NCI-H69 (cell line): ENCODE measurements at places on chromosomes 12 and 14.
A peak's percentile ranks its signal among the peaks of the same experiment; 100 is the strongest.

DNA sequence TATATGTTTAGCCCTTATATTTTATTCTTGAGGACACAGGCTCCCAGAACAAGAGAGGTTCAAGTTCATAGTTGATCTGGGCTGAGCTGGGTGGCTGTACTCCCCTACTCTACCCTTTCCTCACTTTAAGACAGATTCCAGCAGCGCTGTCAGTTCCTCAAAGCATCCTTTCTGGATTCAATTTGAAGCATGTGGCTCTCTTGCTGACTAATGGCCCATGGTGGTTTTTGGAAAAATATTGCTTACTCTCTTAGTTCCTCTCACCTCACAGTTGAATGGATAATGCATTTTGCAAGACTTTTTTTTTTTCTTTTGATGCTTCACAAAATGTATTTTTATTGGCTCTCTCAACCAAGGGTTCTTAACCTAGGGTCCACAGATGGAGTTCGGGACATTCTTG, 4.1 kb downstream of the PELI2 start:
- DNase-seq, result peak; percentile 30

GRCh38 chr14:95196826-95197545, 39.7 kb upstream of the DICER1 start:
- DNase-seq, result no peak

GRCh38 chr12:53094394-53094787, 3.1 kb upstream of the IGFBP6 start:
- DNase-seq, result no peak

DNA sequence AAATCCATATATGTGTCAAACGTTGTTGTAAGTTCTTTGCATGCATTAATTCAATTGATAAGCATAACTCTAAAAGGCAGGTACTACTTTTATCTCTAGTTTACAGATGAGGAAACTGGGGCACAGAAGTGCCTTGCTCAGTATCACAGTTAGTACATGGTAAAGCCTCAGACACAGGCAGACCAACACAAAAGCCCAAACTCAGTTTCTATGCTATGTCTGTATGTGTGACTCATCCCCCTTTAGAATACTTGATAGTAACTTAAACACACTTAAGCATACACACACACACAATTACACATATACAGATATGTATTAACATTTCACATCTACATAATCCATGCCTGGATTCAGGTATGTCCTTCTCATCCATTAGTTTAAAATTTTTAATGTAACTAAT, 88.0 kb downstream of the EPS8 start:
- no peak for DNase-seq

DNA sequence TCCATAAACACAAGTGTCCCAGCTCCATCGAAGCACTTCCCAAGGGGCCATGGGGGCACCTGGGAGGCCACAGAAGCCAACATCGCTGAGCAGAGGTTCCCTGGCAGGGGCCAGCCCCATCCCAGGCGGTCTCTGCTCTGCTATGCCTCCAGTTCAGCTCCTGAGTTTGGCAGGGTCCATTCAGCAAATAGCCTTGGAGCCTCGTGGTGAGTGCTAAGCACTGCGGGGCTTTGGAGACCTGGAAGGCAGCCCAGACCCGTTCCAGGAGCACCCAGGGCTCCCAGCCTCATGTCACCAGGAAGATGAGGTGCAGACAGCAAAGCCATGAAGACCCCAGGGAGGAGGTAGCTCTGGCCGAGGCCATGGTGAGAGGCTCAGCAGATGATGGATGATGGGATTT, 109.5 kb downstream of the LGMN start:
- peak; percentile 24 for DNase-seq

DNA sequence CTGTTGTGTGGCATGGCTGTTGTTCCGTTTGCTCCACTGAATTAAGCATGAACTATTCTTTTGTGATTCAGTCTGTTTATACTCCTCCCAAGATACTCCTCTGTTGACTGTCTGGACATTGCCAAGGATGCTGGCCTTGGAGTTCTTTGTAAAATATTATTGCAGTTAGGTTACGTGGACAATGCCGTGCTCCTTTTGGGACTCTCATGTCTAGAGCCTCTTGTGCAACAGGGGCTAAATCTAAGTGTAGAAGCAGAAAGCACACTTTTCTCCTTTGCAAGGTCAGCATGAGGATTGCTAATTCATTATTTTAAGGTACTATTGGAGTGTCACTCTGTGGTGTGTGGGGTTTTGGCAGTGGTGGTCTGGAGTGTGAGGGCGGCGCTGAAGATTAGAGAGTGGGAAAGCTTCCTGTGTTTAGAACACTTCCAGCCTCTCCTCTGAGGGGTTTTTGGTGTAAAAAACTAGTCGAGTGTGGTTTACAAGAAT, 125.4 kb downstream of the SAMD4A start:
- no peak for DNase-seq

DNA sequence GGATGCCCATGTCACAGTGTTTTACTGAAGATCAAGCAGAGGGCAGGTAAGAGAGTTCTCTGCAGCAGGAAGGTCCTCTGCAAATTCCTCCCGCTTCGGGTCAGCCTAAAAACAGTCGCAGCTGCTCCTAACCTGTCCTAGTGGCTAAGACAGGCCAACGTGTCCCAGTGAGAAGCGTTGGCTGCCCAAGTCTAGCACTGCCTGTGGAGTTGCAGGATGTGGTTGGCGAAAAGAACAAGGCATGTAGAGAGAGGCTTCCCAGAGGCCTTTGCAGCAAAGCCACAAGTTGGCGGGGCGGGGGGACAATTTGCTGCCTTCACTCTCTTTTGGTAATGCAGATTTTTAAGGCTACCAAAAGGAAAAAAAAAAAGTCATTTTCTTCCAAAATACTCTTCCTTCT, 340.1 kb downstream of the BCL11B start:
- DNase-seq, result no peak

DNA sequence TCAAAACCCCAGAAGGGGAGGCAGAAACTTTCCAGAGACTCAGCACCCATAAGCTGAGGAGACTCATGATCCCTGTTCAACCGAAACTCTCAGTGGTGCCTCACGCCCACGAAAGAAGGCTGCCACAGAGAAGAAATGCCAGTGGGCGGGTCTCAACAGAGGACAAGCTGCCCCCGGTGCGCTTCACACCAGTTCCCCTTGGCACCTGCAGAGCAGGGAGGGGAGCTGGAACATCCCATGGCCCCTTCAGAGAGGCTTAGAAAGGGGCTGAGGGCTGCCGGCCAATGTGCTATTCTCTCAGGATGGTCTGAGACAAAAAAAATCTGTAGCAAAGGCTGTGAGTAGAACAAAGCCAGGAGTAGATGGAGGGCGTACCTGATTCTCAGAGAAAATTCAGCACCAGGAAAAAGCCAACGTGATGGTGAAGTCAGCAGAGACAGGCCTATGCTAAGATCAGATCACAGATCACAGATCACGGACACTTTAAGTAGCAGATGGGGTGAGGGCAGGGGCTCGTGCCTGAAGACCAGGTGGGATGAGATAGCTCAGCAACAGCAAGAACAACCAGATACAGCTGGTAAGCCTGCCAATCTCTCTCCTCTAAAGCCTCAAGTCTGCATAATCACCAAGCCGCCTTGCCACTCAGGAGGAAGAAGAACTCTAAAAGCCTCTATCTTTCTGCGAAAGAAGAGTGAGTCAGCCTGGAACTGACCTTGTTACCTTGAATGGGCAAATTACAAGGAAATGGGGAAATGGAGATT, 206.4 kb upstream of the GRIP1 start:
- DNase-seq, result no peak

DNA sequence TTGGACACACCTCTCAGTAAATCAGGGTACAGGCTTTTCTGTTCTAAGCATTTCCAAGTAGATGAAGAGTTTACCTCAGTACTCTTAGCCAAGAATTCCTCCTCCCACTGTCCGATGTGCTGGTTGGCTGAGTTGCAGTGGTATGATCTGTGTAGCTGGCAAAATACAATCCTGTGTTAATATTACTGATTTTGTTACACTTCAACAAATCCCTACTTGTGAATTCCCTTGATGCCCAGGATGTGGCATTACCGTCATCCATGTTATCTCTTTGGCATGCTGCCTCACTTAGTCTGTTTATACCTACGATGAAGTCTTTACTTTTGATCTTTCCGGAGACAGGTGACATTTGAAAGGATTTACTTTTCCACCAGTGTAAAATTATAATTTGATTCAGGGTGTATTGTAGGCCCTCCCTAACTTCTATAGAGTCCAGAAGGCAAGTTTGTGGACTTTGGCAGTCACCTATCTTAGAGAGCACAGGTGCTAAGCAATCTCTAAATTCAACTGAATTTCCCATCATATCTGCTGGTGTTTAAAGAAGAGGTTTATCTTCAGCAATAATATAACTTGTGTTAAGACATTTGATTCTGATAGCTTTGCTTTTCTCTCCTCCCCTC, 10.1 kb downstream of the CCDC196 start:
- DNase-seq, result no peak

GRCh38 chr12:47819138-47819895, 386 bp downstream of the HDAC7 start:
- peak; percentile 66 for DNase-seq

DNA sequence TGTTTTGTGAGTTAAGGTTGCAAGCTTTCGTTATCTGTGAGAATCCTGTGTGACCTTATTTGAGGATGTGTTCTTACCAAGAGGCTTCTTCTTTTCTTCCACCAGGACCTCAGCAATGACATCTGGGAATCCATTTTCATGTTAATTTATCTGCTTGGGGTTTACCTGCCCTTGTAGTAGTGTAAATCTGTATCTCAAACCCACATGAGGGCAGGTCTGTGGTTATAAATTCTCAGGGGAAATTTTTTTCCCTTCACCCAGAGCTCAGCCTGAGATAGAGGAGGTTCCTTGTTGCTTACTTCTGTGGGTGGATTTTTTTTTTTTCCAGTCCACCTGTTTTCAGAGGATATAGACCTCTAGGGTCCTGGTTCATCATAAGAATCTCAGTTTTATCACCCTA, 70.8 kb downstream of the AKAP6 start:
- DNase-seq, result no peak

- peak; percentile 31 for DNase-seq
These were observed 4.8 kb upstream of the ING4 start for GRCh38 chr12:6667559-6668210.

DNA sequence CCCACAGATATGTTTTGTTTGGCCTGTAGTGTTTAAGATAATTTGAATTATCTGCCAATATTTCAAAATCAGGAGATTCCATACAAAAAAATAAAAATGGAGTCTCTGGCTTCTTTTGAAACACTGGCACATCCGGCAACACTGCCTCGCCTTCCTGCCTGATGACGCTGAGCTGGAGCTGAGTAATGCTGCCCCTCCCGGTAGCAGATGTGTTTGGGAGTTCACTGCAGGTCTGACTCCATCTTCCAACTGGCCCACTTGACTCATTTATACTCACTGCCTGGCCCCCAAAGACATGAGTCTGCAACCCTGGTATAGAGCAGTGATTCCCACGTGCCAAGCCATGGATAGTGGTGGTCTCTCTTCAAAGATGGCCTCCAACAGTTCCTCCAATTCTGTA, 7.4 kb downstream of the CIT start:
- DNase-seq, result no peak

DNA sequence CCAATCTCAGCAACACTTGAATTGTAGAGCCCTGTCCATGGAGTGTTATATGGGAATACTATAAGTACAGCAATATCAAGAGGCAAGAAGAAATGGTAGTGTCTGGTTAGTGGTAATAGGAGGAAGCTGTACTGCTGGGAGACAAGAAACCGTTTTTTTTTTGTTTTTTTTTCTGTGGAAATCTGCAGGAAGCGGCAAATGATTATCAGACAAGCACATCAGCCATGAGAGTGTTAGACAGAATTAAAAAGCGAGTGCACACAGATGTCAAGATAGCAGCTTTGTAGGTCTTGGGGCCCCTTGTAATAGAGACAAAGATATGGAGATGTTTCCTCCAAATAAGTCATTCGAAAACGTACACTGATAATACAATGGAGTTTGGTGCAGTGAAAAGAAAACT, 6.7 kb downstream of the TESPA1 start:
- DNase-seq, result no peak

GRCh38 chr12:24751181-24751580, 197.7 kb downstream of the BCAT1 start:
- no peak for DNase-seq

DNA sequence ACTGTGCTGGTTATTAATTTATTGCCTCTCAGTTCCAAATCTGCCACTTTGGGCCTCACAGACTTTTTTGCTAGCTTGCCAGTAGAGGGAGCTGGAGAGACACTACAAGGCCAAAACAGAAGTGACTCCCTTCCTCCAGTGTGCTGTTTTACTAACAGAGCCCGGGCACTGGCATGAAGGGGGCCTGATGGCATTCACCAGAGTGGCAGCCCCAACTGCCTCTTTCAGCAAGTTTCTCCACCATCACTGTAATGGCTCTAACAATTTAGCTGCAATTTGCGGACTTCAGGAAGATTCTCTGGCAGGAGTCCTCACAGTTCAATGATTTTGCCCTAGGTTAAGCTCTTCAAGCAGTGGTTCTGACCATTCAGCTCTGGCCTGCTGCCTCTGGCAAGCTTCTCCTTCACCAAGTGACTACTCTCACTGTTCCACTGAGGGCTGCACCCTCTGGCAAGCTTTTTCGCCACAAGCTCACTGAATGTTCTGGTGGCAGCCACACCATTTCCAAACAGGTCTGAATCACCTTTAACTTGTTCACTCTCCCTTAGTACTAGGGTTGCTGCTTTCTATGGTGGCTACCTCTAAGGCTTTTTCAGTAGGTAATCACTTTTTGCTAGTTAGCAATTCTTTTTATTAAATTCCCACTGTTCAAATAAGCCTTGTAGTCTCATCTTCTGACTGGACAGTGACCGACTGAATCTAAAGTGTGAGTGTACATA, 104.9 kb downstream of the ZC3H14 start:
- peak; percentile 90 for DNase-seq

GRCh38 chr12:109928058-109928656, 28.1 kb downstream of the TCHP start:
- DNase-seq, result no peak

DNA sequence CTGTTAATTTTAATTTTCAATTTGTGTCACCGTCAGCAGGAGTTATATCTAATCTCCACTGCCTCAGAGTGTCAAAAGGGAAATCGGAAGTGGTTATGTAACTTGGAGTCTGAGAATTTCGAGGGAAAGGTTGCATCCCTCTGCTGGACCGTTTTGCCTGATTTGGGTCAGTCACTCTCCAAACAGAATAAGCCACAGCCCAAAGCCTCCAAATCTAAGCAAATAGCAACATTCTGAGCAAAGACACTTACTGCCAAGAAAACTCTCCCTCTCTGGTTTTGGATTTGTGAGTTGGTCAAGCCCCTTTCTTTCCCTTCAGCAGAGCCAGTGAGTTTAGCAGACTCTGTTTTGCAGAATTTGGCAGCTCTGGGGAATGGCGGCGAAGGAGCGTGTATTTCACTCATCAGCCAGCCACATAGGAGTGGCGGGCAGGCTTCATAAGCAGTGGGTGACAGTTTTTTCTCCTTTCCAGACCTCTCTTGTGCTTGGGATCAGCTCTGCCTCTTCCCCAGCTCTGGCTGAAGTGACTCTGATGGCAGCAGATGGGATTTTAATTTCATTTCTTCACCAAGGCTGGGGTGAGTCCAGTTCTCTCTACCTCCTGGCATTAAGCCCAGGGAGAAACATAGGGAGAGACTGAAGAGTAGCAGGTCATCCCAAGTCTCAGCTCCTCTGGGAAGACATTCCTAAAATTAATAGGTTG, 218.7 kb upstream of the NOS1 start:
- no peak for DNase-seq

DNA sequence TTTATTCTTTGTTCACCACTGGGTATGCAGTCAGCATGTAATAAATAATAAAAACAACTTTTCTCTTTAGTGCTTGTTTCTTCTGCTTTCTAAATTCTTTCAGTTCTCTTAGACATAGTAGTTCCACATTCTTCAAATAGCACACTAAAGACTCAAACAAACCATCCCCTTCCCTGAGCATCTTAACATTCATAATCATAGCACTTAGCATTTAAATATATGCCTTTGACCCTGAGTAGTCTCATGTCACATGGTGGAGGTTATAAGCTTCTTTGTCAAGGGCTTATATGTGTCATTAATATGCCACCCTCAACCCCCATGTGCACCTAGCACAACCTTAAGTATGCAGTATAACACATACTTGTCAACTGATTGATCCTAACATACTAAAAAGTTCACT, 212.7 kb downstream of the PHLDA1 start:
- peak; percentile 20 for DNase-seq
